ENCODE measurements at places on chromosomes 11 and 22.
A peak's percentile ranks its signal among the peaks of the same experiment; 100 is the strongest.

GRCh38 chr22:45834241-45834640 lies 142.7 kb downstream of the WNT7B start:
- DNase-seq = no peak

DNA sequence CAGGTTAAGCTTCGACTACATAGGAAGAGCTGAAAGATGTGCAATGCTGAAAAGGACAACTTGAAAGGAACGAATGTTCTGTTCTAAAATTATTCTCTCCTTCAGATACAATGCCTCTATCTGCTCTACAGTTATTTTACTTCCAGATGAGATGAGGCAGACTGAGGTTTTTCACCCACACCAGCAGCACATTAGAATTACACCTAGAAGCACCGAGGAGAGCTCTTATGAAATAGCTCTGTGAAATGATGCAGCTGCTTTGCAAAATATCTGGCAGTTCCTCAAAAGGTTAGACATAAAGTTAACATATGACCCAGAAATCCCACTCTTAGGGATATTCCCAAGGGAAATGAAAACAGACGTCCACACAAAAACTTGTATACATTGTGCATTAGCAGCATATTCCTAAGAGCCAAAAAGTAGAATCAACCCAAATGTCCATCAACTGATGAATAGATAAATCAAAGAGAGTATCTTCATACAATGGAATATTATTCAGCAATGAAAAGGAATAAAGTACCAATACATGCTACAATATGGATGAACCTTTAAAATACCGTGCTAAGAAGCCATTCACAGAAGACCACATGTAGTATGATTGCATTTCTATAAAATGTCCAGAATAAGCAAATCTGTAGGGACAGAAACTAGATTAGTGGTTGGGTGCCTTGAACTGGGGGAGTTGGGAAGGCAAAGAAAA lies 34.5 kb downstream of the WT1 start:
- DNase-seq = no peak

GRCh38 chr11:64252003-64252872 lies 908 bp downstream of the PLCB3 start:
- DNase-seq = no peak

DNA sequence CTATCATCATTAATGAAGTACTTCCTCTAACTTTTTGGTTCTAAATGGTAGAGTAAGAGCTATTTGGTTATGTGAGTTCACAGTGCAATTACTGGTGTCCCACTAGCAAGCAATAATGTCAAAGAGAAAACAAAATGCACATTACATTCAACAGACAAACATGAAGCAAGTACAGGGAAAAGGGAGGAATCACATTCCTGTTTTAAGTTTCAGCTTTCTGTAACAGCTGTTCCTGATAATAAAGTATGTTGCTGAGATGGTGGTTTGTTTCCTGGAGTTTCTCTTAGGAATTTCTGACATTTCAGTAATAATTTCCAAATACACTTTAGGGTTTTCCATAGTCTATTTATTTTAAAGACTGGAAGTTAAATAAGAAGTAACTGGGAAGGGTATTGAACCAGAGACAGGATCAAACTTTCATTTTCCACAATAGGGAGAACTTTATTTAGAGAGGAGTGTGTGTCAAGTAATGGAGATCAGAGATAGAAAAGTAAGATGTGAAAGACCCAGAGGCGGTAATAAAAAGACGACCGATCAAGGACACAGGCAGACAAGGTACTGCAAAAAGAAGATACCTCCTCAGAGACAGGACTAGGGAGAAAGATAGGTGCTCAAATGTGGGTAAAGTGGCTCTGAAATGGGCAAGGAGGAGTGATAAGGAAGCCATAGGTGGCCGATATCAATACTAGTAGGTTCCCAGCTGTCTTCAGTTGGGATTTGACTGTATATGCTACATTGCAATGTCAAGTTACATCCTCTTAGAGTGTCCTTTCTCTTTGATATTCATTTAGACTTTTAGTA lies 20.8 kb upstream of the CLNS1A start:
- no peak for DNase-seq

DNA sequence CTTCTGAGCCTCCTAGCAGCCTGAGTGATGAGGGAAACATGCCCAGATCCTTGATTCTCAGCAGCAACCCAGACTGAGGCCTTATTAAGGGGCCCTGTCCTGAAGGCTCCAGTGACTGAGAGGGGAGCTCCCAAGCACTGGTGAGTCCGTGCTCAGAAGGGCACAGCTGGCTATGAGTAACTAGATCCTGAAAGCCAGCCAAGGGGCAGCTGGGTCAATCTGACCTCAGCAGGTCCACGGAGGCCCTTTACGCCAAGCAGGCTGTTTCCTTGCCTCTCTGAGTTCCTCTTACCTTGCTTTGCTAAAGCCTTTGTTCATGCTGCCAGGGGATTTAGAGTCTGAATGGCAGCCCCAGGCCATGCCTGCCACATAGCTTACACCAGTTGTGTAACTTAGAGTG lies 19.3 kb upstream of the MIEF1 start:
- DNase-seq = no peak

GRCh38 chr22:30265823-30266444 lies 717 bp downstream of the OSM start:
- no peak for DNase-seq

DNA sequence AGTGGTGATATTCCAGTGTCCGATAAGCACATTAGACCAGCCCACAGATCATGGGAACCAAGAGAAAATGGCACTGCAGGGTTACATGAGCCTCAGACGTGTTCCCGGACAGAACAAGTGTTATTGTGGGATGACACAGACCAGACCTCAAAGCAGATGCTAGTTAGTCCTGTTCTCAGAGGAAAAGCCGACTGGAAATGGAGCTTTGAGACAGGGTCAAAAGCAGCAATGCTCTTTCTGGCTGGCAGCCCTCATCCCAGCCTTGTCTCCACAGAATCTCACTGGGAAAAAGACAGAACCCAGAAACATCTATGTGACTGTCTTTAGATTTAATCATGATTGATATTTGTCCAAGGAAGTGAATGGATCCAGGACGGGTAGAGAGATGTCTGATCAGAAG lies 506.8 kb downstream of the INSC start:
- DNase-seq = no peak

GRCh38 chr11:72162891-72163492 lies 27.5 kb downstream of the FOLR3 start:
- no peak for DNase-seq

GRCh38 chr11:111549196-111549868 lies 8.8 kb downstream of the LAYN start:
- no peak for DNase-seq

DNA sequence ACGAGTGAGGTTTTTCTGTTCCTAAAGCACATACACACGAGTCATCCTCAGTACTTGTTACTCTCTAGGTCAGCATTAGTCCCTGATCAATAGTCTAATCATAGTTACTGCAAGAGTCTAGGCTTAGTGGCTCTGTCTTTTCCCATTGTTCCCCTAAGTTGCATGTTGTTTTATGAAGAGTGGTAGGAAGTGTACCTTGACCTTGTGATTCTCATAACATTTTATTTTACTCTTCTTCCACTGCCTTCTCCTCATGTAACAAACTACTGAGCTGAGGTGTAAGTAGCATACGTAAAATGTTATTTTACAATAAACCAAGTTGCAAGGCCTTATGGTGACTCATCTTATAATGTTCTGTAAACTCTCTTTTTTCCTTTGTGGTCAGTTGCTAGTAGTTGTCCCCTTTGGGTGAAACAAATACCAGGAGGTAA lies 15.0 kb downstream of the METTL15 start:
- DNase-seq = no peak

- DNase-seq = peak; percentile 31
These were observed 6.2 kb downstream of the KCNQ1OT1 start for GRCh38 chr11:2693271-2694261.

- peak; percentile 33 for DNase-seq
These were observed 210.5 kb downstream of the FAM181B start for GRCh38 chr11:82523141-82523540.

DNA sequence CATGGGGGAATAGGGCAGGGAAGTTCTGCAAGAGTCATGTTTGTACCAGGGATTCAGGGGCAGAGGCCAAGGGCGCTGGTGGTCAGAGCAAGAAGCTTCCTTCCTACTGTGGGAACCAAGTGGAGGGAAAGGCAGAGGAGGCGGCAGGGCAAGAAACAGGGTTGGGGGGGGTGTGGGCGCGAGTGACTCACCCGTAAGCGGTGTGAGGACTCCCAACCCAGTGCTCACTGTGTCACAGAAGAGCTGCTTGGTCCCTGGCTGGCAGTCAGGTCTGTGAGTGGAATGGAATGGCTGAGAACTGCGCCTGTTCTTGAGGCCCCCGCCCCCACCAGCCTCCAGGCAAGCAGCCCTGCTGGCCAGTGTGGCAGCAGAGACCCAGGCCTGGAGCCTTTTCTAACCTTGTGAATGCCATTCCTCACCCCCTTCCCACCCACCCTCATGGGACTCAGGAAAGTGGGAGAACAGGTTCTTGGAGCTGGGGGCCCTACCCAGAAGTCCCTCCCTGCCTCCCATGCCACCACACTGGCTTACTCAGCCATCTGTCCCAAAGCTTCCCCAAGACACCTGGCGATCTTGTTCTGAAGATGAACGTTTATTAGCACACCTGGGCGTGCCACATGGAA lies 4.7 kb downstream of the LRRC10B start:
- no peak for DNase-seq

DNA sequence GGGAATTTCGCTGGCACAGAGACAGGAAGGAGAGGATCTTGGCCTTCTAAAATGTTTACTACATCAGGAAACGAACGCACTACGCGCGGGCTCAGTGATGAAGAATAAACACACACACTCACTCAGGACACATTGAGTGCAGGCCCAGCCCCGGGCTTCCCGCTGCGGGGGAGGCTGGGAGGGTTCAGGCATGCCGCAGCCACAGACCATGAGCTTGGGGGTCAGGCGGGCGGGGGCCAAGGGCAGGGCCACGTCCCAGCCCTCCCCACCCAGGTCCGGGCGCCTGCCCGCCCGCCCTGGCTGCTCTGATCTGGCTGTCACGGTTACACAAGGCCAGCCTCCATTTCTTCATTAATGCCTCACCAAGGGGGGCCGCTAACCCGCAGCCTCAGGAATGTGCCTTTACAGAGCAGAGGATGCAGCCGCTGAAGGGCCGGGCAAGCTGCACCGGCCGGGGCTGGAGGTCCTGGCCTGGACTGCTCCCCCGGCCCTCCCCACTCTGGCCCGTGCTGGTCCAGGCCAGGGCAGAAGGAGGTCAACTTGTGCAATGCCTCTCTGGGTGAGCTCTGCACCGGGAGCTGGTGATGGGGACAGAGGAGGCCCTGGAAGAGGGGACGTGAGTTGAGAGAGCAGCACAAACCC lies 41.7 kb downstream of the IGF2 start:
- no peak for DNase-seq

DNA sequence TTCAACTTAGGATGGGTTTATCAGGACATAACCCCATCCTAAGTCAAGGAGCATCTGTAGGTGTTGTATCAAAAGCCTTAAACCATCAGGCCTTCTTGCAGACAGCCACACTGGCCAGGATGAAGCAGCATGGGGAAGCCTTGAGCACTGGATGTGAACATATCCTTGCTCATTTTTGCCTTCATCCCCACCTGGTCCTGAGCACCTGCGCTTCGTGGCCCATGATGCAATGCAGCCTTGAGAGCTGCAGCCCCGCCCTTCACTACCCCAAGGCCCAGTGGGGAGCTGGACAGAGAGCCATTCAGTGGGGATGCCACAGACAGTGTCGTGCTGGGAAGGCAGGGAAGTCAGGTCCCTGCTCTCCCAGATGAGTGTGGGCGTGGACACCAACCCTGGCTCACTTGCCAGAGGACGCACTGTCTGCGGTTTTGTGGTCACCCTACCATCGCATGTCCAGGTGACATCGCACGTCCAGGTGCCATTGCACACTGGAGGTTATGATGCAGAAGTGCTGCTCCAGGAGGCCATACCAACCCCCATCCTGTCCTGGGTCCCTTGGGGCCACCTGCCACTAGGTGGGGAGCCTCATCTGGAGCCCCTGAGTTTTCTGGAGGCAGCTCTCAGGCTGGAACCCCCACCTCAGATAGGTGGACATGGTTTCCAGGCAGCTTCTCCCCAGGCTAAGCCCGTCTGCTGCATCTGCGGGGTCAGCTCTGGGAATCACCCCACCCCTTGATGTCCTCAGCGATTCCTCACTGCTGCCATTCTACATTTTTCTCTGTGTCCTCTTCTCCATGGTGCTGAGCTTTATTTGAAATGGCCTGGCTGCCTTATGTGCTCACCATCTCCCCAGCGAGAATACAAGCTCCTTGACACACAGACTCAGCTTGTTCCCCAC lies 14.4 kb downstream of the GNAZ start:
- no peak for DNase-seq

- no peak for DNase-seq
These were observed 65.4 kb downstream of the TSPAN18 start for GRCh38 chr11:44792171-44792570.

Measured in globus pallidus (tissue), 1 donor.